ENCODE measurements at places on chromosomes 4 and X.

DNA sequence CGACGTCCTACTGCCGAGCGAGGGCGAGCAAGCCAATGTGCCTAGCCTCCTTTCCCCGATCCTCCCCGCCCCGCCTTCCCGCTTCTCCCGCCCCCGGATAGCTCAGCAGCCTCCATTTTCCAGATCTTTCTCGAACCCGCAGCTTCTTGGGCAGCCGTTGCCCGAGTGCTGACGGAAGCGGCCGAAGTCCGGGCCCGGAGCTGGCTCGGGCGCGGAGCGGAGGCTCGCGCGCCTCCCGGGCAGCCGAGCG lies 172 bp upstream of the HSPA4L start:
- DNase-seq = no peak

- no peak for DNase-seq
Observed at GRCh38 chrX:118062817-118063615, 53.6 kb downstream of the KLHL13 start.

DNA sequence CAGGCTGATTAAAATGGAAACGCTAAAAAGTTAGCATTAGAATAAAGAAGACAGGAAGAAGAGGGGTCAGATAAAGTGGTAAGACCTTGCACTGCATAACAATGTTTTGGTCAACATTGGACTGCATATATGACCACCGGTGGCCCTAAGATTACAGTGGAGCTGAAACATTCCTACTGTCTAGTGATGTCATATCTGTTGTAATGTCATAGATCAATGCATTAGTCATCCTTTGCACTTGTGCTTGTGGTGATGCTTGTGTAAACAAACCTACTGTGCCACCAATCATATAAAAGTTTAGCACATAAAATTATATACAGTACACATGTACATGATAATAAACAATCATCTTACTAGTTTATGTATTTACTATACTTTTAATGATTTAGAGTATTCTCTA lies 73.0 kb downstream of the TMEM165 start:
- DNase-seq = peak; percentile 13

DNA sequence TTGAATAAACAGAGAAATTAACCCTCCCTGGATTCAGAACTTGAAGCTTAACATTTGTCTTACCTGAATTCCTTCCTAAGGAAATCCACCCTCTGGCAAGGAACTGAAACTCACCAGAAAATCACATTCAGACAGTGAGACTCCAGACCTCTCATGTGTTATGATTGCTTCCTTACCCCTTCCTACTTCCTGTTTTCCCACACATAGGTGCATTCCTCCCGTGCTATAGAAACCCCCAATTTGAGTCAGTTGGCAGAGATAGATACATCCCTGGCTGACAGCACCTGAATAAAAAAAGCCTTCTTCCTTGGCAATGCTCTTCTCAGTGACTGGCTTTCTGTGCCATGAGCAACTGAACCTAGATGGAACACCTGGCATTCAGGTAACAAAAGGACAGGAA lies 157.0 kb upstream of the SMIM31 start:
- DNase-seq = no peak

DNA sequence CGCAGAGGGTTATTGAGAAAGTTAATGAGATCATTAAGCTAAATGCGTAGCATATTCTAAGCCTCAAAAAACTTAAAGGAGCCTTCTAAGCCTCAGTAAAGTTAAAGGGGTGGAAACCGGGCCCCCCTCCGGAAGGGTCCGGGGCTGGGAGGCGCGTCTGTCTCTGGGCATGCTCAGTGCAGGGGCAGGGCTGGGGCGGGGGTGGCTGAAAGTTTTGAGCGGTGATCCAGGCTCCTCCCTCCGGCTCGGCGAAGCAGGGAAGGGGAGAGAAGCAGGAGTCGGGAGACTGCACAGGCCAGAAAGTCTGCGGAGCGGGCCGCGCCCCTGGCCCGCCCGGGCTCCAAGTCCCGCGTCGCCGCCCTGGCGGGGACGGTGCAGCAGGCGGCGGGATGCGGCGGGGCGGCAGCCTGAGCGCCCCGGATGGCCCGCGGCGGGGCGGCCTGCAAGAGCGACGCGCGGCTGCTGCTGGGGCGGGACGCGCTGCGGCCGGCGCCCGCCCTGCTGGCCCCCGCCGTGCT lies at the start of gene EVC:
Gene EVC (plus strand): TSS at position 241 of the 518 bp plus-strand sequence. CDS start 180 bp downstream, at position 421.
- DNase-seq = no peak

GRCh38 chr4:140109737-140110136 lies 44.2 kb downstream of the MAML3 start:
- no peak for DNase-seq

DNA sequence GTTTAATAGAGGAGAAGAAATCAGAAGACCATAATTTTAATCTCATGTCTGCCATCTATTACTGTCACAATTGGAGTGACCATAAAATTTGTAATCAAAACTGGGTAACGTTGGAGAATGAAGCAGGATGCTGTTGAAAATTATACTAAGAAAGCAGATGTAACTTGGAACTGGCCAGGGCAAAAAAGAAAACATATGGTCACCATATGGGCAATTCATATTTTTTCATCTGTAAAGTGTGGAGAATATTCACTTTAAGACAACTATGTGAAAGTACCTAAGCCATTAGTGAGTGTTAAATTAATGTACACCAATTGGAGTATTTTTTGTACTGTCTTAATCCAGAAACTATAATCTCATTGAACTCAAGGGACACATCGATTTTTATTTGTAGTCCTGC lies 1008.0 kb downstream of the GLUD2 start:
- no peak for DNase-seq

DNA sequence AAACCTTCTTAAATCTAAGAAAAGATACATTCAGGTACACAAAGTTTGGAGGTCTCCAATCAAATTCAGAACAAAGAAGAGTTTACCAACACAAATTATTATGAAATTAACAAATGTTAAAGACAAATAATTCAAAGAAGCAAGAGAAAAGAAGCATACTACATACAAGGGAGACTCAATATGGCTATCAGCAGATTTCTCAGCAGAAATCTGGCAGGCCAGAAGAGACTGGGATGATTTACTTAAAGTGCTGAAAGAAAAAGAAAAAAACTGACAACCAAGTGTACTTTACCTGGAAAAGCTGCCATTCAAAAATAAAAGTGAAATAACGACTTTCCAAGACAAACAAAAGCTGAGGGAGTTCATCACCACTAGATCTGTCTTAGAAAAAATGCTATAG lies 64.4 kb upstream of the HTR2C start:
- DNase-seq = no peak

GRCh38 chr4:84677093-84677492 lies 94.2 kb downstream of the CDS1 start:
- DNase-seq = no peak

DNA sequence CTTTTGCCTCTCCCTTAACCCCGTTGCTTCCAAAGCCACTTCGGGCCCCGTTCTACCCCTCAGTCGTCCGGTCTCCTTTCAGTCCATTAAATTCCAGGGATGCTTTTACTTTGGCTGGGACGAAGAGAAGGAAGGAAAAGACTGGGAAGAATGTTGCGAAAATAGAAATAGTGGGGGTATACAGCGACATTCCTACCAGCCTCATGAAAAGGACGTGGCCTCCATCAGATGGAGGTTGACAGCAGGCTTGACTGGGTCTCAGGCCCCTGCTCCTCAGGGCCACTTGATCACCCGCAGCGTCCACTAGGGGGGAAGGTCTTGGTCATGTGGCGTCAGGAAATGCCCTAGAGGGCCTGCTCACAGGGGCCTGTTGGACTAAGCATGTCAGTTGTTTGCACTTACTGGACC lies 657 bp upstream of the ANKRD50 start:
- no peak for DNase-seq

GRCh38 chrX:5876984-5877596 lies 351.6 kb downstream of the NLGN4X start:
- no peak for DNase-seq

DNA sequence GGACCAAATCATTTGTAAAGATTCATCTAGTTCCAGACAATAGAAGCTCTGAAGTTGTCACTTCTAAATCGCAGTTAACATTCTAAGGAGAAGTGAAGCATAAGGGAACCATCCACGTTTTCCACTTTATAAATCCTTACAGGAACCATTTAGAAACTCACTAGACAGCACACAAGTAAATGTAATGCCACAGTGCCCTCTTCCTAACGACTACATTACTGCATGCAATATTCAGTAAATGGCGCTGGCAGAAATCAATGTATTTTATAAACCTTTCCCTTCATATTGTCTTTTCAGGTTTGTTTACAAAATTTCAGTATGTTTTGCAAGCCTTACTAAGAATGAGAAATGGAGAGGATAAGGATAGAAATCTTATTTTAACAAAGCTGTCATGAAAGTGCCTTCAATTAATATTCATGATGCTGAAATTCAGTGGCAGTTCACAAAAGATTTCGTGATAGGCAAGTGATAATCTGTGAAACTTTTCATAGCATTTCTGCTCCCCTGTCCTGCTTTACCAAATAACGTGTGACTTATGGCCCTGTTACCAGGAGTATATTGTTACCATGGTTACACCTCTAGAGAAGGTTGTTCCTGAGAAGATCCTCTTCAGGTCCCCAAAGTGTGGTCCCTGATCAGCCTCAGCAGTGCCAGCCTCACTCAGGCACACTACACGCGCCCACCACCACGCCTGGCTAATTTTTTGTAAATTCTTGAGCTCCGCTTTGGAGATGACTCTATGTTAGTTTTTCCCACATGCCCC lies 54.2 kb downstream of the TMA16 start:
- no peak for DNase-seq

DNA sequence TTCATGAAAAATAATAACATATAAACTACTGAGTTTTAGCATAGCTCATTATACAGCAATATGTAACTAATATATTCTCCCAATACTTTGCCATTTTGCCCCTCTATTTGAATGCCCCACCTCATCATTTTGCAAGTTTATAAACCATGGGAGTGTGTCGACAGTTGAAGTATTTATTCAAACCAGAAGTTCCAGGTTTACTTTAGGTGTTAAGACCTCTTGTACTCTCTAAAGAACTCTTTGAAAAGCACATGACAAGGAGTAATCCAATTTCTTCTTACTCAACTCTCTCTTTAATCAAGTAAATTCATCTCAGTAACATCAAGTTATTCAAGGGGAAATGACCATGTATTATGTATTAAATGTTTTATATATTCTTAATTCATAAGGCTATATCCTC lies 240.7 kb downstream of the COX18 start:
- DNase-seq = no peak

- no peak for DNase-seq
Observed at GRCh38 chr4:60187428-60187827, 1012.7 kb upstream of the ADGRL3 start.

Measured in Panc1 (cell line).